ENCODE measurements at places on chromosomes 4 and X. TPM values are rescaled to one million over a fixed set of nuclear protein-coding genes. Genes with fewer than 3 reads are reported as not detected.

ZCCHC18 gene
- 0.52 TPM for total RNA-seq

ANXA3 gene
- total RNA-seq = 70.6 TPM

ABCG2 gene
- total RNA-seq = 7.2 TPM

BMPR1B gene
- total RNA-seq = 0.53 TPM

IL2RG gene
- total RNA-seq = not detected

USP11 gene
- total RNA-seq = 60.1 TPM

NPNT gene
- total RNA-seq = not detected

ADH1C gene
- 0.23 TPM for total RNA-seq

CT83 gene
- not detected for total RNA-seq

FATE1 gene
- total RNA-seq = not detected
